CD8-positive, alpha-beta memory T cell (primary cell): ENCODE measurements at places on chromosomes 7 and 10.

GRCh38 chr10:107371801-107372200 is 207.3 kb upstream of the SORCS1 start:
- H3K4me1 ChIP-seq = no peaks in the 10 kb centered on the region
- H3K27ac ChIP-seq = no peak overlapping the region
- H3K36me3 ChIP-seq = no peaks in the 10 kb centered on the region
- no peaks in the 10 kb centered on the region for H3K27me3 ChIP-seq
- no peak overlapping the region for H3K4me3 ChIP-seq

DNA sequence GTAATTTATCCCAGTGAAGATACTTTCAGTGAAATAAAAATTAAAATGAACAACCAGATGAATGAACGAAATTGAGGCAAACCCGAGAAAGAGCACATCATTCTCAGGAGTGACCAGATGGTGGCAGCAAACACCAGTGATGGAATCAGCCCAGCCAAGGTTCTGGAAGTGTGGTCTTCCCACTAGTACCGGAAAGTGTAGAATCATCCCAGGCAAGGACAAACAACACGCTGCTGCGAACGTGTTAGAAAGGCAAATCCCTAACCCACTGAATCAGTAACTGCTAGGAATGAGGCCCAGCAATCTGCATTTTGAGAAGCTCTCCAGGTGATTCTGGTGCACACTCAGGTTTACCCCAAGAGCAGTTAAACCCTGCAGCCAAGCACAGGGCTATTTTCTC is 15.5 kb upstream of the SLC18A3 start:
- DNase-seq = no peak
- no peaks in the 10 kb centered on the region for H3K27me3 ChIP-seq
- H3K27ac ChIP-seq = no peak overlapping the region
- no peaks in the 10 kb centered on the region for H3K36me3 ChIP-seq

- H3K27ac ChIP-seq = no peak overlapping the region
- H3K4me1 ChIP-seq = peaks cover 21% of the 10 kb centered on the region
- no peaks in the 10 kb centered on the region for H3K27me3 ChIP-seq
- DNase-seq = no peak
- H3K4me3 ChIP-seq = no peak overlapping the region
These were observed 144.7 kb downstream of the SPAG6 start for GRCh38 chr10:22489975-22490374.

DNA sequence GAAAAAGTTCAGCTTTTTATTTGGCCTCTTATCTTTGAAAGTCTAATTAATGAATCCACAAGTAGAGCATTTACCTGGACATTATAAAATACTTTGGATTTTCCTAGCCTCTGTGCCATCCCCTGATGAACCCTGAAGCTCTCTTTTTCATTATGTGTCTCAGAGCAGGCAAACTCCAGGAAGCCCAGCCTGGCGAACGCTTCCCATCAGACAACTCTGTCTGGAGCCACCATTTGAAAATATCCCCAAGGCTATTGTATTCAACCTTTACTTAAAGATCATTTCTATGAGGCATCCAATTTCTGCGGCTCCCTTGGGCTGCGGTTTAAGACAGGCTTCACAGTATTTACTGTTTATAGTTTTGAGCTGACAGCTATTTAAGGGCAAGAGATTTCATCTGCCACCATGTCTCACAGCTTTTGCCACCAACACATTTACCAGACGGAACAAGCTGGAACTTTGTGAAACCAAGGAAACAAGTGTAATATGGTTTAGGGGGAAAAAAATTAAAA is 257.2 kb upstream of the GLI3 start:
- no peak overlapping the region for H3K27ac ChIP-seq
- H3K4me3 ChIP-seq = no peak overlapping the region
- no peak for DNase-seq

GRCh38 chr7:91957823-91958222 is 17.2 kb downstream of the AKAP9 start:
- DNase-seq = no peak
- no peaks in the 10 kb centered on the region for H3K36me3 ChIP-seq
- no peak overlapping the region for H3K27ac ChIP-seq
- no peaks in the 10 kb centered on the region for H3K27me3 ChIP-seq
- no peak overlapping the region for H3K4me3 ChIP-seq

DNA sequence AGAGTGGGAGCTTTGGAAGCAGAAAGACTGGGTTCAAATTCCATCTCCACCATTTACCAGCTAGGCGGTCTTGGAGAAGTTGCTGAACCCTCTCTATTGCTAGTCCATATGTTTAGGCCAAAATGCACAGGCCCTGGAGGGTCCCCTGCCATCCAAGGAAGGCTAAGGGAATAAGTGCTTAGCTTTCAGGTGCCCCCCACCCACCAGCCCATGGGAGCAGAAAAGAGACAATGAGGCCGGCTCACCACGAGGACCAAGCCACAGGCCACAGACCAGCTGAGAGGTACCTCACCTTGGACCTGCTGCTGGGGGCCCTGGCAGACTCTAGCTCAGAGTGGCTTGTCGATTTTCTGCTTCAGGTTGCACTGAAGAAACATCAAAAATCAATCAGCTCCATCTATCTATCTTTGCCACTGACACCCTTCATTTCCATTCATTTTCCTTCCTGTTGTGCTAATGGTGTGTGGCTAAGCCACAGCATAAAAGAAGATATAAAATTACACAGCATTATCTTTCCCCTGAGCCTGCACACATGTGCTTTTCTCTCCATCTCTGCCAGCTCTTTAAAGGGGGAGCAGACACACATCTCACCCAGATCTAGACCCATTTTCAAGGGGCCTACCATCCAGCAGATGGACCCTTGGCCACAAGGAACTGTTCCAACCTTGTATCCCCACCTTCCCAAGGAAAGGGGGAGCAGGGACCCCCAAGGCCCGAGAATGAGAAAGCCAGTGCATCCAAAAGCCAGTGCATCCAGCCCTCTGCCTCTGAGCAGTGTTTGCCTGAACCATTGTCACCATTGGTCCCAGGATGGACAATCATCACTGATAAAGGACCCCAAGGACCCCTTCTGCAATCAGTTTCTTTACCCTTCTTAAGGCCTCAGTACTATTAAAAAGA is 65.4 kb downstream of the GRID1 start:
- H3K4me1 ChIP-seq = no peaks in the 10 kb centered on the region
- no peaks in the 10 kb centered on the region for H3K27me3 ChIP-seq
- peak; percentile 16 for DNase-seq
- H3K36me3 ChIP-seq = no peaks in the 10 kb centered on the region
- H3K27ac ChIP-seq = no peak overlapping the region

DNA sequence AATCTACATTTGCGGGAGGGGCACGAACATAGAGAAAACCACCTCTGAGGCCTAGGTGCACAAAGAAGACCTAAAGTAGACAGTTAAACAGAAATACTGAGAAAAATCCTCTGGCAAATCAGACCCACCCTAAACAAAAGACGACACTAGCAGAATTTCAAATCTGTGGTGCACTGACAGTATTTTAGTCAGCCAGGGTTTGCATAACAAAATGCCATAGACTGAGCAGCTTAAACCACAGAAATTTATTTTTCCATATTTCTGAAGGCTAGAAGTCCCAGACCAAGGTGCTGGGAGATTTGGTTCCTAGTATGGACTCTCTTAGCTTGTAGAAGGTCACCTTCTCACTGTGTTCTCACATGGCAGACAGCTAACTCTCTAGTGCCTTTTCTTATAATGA is 26.3 kb downstream of the IPMK start:
- no peak overlapping the region for H3K27ac ChIP-seq
- DNase-seq = no peak
- H3K4me3 ChIP-seq = no peak overlapping the region
- H3K36me3 ChIP-seq = no peaks in the 10 kb centered on the region
- no peaks in the 10 kb centered on the region for H3K27me3 ChIP-seq
- H3K4me1 ChIP-seq = peaks cover 4% of the 10 kb centered on the region

GRCh38 chr7:47503281-47503680 is 78.6 kb downstream of the TNS3 start:
- H3K36me3 ChIP-seq = no peaks in the 10 kb centered on the region
- DNase-seq = no peak
- no peak overlapping the region for H3K4me3 ChIP-seq
- H3K27ac ChIP-seq = no peak overlapping the region
- H3K27me3 ChIP-seq = no peaks in the 10 kb centered on the region
- H3K4me1 ChIP-seq = no peaks in the 10 kb centered on the region
